ENCODE measurements at places on chromosomes 12 and 14.

- DNase-seq = no peak
These were observed 7.3 kb upstream of the RIC8B start for GRCh38 chr12:106767206-106767605.

GRCh38 chr14:103854822-103855733 lies 7.7 kb upstream of the PPP1R13B start:
- no peak for DNase-seq

GRCh38 chr12:122411537-122411936 lies 10.9 kb downstream of the CLIP1 start:
- no peak for DNase-seq

- DNase-seq = no peak
These were observed 407.9 kb upstream of the ATXN7L3B start for GRCh38 chr12:74129702-74130101.

GRCh38 chr12:88623777-88624548 lies 43.7 kb upstream of the KITLG start:
- no peak for DNase-seq

DNA sequence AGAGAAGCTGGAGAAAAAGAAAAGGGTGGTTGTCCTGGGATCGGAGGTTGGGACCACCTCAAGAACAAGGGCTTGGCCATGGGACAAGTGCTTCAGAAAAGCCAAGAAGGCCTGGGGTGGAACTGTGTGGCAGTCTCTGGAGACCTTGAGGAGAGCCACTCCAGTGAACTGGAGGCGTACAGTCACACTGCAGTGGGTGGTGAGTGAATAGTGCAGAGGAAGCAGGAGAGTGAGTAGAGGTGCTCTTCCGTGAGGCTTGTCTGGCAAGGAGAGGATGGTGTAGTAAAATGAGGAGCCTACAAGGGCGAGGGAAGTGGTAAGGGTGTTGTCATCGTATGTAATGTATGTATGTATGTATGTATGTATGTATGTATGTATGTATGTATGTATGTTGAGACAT lies 20.9 kb downstream of the RASSF3 start:
- no peak for DNase-seq

- DNase-seq = no peak
These were observed 5.7 kb upstream of the C14orf93 start for GRCh38 chr14:23015618-23016017.

All from activated CD4-positive, alpha-beta T cell treated with anti-CD3 and anti-CD28 coated beads, Interleukin-2, amount 50 U/mL, for 24 hours (primary cell).